Ascending aorta (tissue), 2 donors: ENCODE measurements at places on chromosomes 6 and 20. TPM values are rescaled to one million over a fixed set of nuclear protein-coding genes. Genes with fewer than 3 reads are reported as not detected.

The ZKSCAN8 gene
- 8.7 TPM for total RNA-seq

The C4A gene
- 147 TPM for total RNA-seq

The GGTLC1 gene
- total RNA-seq: not detected

The ZNF391 gene
- 0.75 TPM for total RNA-seq

The PLCB1 gene
- total RNA-seq: 22.9 TPM

The SLC22A2 gene
- not detected for total RNA-seq

The TSPO2 gene
- total RNA-seq: not detected

The DLK2 gene
- not detected for total RNA-seq

The EPPIN gene
- total RNA-seq: not detected

The TRMT11 gene
- total RNA-seq: 44.6 TPM

The C20orf144 gene
- not detected for total RNA-seq

The HLA-F gene
- total RNA-seq: 75.0 TPM

The CCN5 gene
- total RNA-seq: 377 TPM

The AVP gene
- total RNA-seq: not detected

The OPN5 gene
- total RNA-seq: not detected

The TGIF2 gene
- total RNA-seq: 29.8 TPM

The BMP7 gene
- total RNA-seq: not detected

The NOTCH4 gene
- 198 TPM for total RNA-seq

The TBXT gene
- total RNA-seq: not detected

The SLC35D3 gene
- not detected for total RNA-seq

The SLPI gene
- 223 TPM for total RNA-seq

The CAGE1 gene
- not detected for total RNA-seq

The CDH26 gene
- total RNA-seq: not detected

The ASIP gene
- total RNA-seq: not detected

The MLN gene
- not detected for total RNA-seq

The PPARD gene
- 21.1 TPM for total RNA-seq

The RHAG gene
- not detected for total RNA-seq

The PI16 gene
- 33.5 TPM for total RNA-seq

The ADGRB3 gene
- total RNA-seq: 4.4 TPM

The LY6G6F gene
- total RNA-seq: not detected

The GSTA4 gene
- total RNA-seq: 1.7 TPM

The STMND1 gene
- not detected for total RNA-seq

The DUSP15 gene
- 13.0 TPM for total RNA-seq

The MRAP2 gene
- 47.3 TPM for total RNA-seq

The CALHM5 gene
- 3.4 TPM for total RNA-seq

The ITPR3 gene
- total RNA-seq: 43.0 TPM

The IMPG1 gene
- not detected for total RNA-seq
